ENCODE measurements at places on chromosomes 12 and 14. TPM values are rescaled to one million over a fixed set of nuclear protein-coding genes. Genes with fewer than 3 reads are reported as not detected.

TGM1 gene
- 0.96 TPM for total RNA-seq

DNA sequence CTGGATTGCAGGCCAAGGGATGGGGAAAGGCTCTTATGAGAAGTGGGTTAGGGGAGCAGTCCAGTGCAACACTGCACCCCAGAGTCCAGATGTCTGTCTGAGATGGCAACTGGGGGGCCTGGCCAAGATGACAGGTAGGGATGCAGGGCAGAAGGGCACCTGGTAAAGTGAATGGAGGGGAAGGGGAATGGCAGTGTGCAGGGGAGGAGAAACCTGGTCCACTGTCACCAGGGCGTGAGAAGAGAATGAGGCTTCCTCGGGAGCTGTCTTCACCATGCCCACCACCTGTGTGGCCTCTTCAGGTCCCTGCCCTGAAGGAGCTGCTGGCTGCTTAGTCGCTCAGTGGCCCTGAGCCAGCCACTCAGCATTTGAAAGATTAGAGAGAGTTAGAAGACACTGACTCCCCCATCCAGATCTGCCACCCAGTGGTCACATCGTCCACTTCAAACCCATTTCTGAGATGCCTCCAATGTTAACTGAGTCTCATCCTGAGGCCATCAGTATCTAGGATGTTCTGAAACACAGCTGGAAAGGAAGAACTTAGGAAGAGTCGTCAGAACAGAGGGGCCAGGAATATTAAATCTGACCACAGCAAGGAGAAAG, 57.3 kb downstream of the PLEKHG3 start:
- peaks cover 16% of the 10 kb centered on the region for H3K27me3 ChIP-seq
- no peak overlapping the region for H3K4me3 ChIP-seq
- peaks cover 2% of the 10 kb centered on the region for H3K36me3 ChIP-seq
- peaks cover 82% of the 10 kb centered on the region for H3K4me1 ChIP-seq
- H3K27ac ChIP-seq: peak overlapping the region; percentile 75

- H3K27ac ChIP-seq: no peak overlapping the region
- DNase-seq: no peak
- H3K4me1 ChIP-seq: no peaks in the 10 kb centered on the region
- no peak overlapping the region for H3K4me3 ChIP-seq
- no peaks in the 10 kb centered on the region for H3K27me3 ChIP-seq
- no peaks in the 10 kb centered on the region for H3K36me3 ChIP-seq
Observed at GRCh38 chr12:22821985-22822384, 197.0 kb downstream of the ETNK1 start.

- no peak overlapping the region for H3K27ac ChIP-seq
- H3K4me1 ChIP-seq: peaks cover 5% of the 10 kb centered on the region
- no peak for DNase-seq
- no peak overlapping the region for H3K4me3 ChIP-seq
- H3K36me3 ChIP-seq: no peaks in the 10 kb centered on the region
Observed at GRCh38 chr14:42222924-42223471, 616.3 kb downstream of the LRFN5 start.

DNA sequence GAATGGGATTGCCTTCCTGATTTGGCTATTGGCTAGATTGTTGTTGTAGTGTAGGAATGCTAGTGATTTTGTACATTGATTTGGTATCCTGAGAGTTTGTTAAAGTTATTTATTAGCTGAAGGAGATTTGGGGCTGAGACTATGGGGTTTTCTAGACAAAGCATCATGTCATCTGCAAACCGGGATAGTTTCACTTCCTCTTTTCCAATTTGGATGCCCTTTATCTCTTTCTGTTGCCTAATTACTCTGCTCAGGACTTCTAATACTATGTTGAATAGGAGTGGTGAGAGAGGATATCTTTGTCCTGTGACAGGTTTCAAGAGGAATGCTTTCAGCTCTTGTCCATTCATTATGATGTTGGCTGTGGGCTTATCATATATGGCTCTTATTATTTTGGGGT, 265.7 kb upstream of the MGAT4C start:
- H3K27ac ChIP-seq: no peak overlapping the region
- H3K36me3 ChIP-seq: no peaks in the 10 kb centered on the region
- H3K4me1 ChIP-seq: no peaks in the 10 kb centered on the region
- no peak for DNase-seq

Data from left ventricle myocardium inferior (tissue), 1 donor.